ENCODE measurements at places on chromosomes 13 and 19.
A peak's percentile ranks its signal among the peaks of the same experiment; 100 is the strongest.

DNA sequence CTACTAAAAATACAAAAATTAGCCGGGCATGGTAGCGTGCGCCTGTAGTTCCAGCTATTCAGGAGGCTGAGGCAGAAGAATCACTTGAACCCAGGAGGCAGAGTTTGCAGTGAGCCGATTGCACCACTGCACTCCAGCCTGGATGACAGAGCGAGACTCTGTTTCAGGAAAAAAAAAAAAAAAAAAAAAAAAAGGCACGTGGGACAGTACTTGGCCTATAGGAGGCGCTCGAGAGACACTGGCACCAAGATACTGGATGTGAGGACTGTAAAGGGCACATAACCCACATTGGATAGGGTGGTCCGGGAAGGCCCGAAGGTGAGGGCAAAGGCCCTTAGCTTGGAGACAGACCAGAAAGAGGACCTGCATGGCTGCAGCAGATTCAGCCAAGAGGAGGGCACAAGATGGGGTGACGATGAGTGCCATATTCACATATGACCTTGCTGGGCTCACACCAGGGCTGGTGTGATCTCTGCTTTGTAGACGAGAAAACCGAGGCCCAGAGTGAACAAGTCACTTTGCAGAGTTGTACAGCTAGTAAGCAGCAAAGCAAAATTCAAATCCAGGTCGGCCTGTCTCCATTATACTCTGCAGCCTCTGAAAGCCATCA, 89.4 kb downstream of the DPF1 start:
- no peak for DNase-seq

DNA sequence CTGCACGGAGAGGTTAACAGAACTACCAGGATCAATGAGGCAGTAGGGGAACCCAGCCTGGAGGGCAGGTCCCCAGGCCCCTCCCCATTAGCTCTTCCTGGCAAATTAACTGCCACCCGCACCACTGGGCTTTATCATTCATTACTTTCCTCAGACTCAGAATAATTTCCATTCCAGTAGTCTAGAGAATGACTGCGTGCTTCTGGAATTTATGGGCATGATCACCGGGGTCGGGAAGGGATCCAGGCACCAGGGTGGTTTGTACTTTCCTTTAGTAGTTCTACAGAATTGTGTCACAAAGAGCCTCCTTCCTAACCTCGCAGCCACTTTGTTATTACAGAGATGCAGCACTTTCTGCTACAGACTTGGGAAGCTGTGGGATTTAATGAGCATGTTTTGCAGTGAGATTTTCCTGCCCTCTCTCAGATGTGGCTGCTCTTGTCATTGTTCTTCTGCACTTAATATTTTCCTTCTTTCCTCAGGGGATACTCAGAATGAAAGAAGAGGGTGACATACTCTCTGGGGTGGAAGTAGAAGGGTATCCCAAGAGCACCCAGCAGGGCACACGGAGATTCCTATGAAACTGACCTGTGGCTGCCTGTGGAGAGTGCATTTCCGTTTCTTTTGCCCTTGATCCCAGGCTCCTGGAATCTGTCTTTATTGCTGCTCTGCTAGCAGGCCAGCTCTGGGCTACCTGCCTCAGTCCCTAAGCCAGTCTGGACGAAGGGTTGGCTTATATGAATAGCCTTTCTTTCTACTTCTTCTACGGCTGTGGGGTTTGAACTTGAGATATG, 285.0 kb upstream of the SLC10A2 start:
- no peak for DNase-seq

DNA sequence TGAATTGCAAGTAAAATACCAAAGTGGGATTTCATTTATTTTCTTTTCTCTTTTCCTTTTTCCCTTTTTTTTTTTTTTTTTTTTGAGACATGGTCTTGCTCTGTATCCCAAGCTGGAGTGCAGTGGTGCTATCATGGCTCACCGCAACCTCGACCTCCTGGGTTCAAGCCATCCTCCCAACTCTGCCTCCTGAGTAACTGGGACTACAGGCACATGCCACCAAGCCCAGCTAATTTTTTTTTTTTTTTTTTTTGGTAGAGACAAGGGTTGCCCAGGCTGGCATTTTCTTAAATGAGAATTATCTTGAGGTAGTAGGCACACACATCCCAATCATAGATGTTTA, 68.5 kb upstream of the GPR183 start:
- no peak for DNase-seq

DNA sequence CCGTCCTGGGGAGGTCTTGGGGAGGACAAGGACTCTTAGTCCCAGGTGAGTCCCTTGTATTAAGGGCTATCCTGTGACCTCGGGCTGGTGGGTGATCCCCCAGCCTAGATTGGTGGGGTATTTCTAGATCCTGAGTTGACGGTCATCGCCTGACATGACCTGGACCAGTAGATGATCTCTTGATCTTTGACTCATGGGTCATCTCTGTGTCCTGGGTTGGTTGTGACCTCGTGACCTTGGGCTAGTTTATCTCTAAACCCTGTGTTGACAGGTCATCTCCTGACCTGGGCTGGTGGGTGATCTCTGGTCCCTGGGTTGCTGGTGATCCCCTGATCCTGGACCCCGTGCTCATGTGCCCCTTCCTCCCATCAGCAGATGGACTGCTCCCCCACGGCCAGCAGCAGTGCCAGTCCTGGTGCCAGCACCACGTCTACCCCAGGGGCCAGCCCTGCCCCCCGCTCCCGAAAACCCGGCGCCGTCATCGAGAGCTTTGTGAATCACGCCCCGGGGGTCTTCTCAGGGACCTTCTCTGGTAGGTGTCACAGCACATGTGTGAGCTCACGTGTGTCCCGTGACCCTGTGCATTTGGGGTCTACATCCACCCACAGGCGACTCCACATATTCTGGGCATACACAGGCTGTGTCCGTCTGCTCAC, 6.3 kb downstream of the MIDN start:
- no peak for DNase-seq

- DNase-seq, result peak; percentile 27
These were observed 518 bp downstream of the NUDT19 start for GRCh38 chr19:32691952-32692726.

GRCh38 chr13:77692746-77693448, 4.6 kb upstream of the SLAIN1 start:
- no peak for DNase-seq

DNA sequence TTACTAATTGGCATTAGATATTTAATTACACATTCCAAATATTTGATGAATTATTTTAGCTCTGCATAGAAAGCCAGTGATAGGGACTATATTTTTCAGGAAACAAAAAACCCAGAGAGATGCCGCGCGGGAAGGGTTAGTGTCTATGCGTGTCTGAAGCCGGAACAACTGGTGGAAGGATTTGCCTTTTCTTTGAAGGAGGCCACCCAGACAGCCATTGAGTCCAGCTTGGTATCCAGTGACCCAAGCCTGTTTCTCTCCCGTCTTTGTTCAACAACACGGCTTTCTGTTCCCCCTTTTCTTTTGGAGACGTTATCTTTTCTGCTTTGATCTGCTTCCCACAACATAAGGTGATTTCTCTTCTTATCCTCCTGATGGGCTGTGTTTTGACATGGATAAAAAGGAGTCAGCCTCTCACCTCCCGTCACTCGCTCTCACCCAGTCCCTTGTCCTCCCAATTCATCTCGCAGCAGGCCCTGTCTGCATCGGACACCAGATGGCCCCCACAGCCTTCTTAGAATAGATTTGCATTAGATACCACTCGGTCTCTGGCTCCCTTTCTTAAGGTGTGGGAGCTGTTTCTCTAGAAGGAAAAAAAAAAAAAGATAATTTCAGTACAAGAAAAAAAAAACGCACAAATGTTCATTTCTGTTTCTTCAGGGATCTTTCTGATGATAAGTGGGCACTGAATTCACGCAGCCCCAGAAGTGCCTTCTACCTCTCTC, 361.8 kb downstream of the ZNF536 start:
- DNase-seq, result no peak

- DNase-seq, result no peak
These were observed 460.6 kb downstream of the FOXO1 start for GRCh38 chr13:40205771-40206240.

GRCh38 chr19:13428352-13428751, 77.9 kb downstream of the CACNA1A start:
- DNase-seq, result no peak

GRCh38 chr13:103540382-103540765, 474.2 kb upstream of the SLC10A2 start:
- DNase-seq, result no peak

DNA sequence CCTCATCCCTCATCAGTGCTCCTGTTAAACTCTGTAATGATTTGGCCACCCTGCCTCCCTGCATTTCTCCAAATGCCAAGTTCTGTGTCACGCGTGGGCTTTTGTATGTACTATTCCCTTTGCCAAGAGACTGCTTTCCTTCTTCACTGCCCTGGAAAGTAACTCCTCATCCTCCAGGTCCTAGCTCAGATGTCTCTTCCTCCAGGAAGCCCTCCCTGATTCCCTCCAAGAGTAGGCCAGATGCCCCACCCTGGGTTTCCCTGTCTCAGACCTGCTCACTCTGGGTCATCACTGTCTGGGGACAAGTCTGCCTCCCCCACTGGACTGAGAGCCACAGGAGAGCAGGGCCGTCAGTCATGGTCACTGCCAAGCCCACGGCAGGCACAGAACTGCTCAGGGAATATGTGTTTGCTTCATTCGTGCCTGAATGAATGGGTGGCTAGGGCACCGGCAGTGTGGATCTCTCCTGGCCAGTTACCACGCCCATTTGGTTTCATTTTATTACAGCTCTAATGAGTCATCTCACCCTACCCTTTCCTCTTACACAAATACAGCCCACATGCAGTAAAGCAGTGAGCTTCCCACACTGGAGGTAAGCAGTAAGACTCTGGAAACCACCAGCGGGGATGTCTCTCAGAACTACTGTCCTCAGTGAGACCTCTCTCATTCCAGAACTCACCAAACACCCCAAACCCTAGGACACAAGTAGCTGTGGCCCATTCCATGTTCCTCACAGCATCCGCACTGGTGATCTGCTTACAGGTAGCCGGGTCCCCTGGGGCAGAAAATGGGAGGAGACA, 12.1 kb upstream of the GPR4 start:
- peak; percentile 45 for DNase-seq

- DNase-seq, result no peak
These were observed 38.6 kb upstream of the ITM2B start for GRCh38 chr13:48194379-48194754.

DNA sequence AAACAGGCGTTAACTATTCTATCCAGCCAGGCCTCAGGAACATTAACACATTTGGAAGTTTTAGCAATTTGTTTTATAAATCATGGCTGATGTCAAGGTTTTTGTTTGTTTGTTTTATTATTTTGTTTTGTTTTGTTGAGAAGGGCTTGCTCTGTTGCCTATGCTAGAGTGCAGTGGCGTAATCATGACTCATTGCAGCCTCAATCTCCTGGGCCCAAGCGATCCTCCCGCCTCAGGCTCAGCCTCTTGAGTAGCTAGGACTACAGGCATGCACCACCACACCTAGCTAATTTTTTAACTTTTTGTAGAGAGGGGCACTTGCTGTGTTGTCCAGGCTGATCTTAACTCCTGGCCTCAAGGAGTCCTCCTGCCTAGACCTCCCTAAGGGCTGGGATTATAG, 28.3 kb downstream of the NUP58 start:
- no peak for DNase-seq

DNA sequence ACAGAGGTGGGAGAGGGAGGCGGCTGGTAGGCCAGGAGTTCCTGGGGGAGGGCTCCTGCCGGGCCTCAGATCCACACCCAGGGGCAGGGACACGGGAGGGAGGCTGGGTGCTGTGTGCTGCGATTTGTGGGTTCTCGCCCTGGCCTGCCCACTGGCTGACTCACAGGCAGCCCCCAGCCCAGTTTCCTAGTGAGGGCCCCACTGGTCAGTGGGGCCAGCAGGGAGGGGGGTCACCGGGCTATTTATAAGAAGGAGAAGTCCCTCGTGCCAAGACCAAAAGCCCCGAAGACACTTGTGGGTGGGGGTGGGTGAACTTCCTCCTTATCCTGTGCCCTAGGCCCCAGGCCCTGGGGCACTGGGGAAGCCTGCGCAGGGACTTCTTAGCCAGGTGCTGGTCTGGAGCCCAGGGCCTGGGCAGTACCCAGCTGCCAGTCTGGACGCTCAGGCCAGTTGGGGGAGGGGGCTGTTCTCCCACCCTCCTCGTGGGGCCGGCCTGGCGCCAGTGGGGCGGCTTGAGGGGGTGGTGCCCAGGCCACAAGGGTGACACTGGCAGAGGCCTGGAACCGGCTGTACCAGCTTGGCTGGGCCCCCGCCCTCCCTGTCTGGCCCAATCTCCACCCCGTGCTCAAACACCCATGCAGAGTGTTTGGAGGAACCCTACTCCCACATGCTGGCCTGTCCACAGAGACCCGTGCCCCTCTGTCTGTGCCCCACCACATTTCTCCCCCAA, 5.0 kb upstream of the JUNB start:
- peak; percentile 56 for DNase-seq

- DNase-seq, result no peak
These were observed 55.4 kb upstream of the GTF2F2 start for GRCh38 chr13:45064889-45065288.

GRCh38 chr13:46850214-46850613, 46.6 kb downstream of the HTR2A start:
- DNase-seq, result no peak

- DNase-seq, result no peak
These were observed 512 bp downstream of the MED4 start for GRCh38 chr13:48094404-48094780.

GRCh38 chr19:55156202-55157063, 1.1 kb downstream of the TNNI3 start:
- no peak for DNase-seq

GRCh38 chr19:49570138-49570856, 10.1 kb downstream of the NOSIP start:
- peak; percentile 56 for DNase-seq

DNA sequence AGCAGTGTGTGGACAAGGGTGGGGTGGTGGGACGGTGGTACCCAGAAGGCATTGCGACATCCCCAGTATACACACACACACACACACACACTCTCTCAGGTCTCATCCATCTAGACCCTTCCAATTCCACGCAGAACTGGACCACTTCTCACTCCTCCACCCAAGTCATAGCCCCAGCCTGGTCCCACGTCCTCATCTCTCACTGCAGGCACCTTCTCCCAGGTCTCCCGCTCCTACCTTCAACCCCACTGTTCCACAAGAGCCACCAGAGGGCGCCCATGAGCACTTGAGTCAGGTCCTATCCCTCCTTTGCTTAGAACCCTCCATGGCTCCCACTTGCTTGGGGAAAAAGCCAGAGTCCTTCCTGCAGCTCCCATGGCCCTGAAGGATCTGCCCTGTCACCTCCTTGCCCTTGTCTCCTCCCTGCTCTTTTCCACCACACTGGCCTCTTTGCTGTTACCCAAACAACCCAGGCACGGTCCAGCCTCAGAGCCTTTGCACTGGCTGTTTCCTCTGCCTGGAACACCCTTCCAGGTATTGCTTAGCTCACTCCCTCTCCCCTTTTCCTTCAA, 62.6 kb downstream of the IER2 start:
- DNase-seq, result no peak

GRCh38 chr13:73467125-73467524, 408.3 kb downstream of the KLF5 start:
- DNase-seq, result no peak

- DNase-seq, result no peak
These were observed 412.9 kb upstream of the SPRY2 start for GRCh38 chr13:80753866-80754265.

- DNase-seq, result no peak
These were observed 471.5 kb downstream of the FGF14 start for GRCh38 chr13:101930331-101930730.
